H9 (cell line): ENCODE measurements at places on chromosomes 7 and 10. TPM values are rescaled to one million over a fixed set of nuclear protein-coding genes. Genes with fewer than 3 reads are reported as not detected.

DNA sequence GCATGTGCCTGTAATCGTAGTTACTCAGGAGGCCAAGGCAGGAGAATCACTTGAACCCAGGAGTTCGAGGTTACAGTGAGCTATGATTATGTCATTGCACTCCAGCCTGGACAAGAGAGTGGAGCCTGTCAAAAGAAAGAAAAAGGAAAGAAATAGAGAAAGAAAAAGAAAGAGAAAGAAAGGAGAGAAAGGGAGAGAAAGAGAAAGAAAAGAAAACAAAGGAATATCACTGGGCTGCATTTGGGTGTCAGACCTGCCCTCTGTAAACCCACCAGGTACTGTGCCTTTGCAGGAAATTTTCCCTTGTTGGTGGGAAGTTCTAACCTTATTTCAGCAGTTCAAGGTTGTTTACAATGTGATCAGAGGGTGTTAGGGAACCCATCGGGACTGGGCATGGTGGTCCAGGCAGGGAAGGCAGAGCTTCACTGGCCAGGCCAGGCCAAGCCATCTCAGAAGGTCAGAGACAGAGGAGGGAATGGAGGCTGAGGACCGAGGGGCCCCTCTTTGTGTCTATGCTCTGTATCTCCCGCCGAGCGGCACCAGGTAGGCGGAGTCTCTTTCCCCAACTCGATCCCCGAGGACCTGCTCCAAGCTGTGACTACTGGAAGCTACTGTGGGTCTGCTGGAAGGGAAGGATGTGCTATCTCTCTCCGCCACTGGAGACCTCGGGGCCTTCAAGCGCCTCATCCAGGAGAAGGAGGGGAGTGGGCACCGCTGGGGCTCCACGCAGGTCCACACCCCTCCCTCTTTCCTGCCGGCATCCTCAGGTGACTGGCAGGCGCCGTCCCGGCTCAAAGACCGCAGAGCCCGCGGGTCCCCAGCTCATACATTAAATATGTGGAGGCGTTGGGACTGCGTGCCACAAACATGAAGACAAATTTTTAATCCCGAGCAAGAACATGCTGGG, 15.2 kb upstream of the KAZALD1 start:
- peak; percentile 65 for DNase-seq

The GPC2 gene
- 39.5 and 45.2 TPM in 2 replicates for total RNA-seq

- no peak for DNase-seq
Measured at GRCh38 chr10:91206427-91206826, 14.0 kb upstream of the PCGF5 start.

The ERV3-1 gene
- 13.9 and 16.5 TPM in 2 replicates for total RNA-seq

DNA sequence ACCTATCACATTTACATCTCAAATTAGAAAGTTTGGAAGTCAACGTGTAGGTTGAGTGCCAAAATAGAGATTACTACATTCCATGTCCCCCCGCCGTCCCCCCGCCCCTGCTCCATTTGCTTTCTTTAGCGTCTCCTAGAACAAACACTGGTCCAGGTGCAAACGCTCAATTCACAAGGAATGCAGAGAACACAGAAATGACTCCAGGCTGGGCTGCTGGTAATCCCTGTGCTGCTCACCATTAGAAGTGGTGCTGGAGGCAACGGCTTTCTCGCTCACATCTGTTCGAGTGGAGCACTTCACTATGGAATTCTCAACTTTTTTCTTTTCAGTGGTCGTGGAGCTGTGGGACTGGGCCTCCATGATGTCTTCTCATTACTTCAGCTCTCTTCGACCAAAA, 14.1 kb downstream of the GLI3 start:
- DNase-seq, result peak; percentile 67

GRCh38 chr7:124635416-124635815, 130.2 kb downstream of the GPR37 start:
- DNase-seq, result no peak

The CREM gene
- 19.7 and 20.0 TPM in 2 replicates for total RNA-seq

GRCh38 chr7:81887098-81888090, 117.5 kb upstream of the HGF start:
- no peak for DNase-seq
